ENCODE measurements at places on chromosomes 7 and 10. TPM values are rescaled to one million over a fixed set of nuclear protein-coding genes. Genes with fewer than 3 reads are reported as not detected.

Gene SMKR1
- 2.7 TPM for total RNA-seq

Gene HYCC1
- 23.9 TPM for total RNA-seq

Gene ZNF727
- total RNA-seq = 0.84 TPM

Gene ARHGEF5
- 14.8 TPM for total RNA-seq

Gene ABHD11
- 17.8 TPM for total RNA-seq

Gene AGBL3
- 2.2 TPM for total RNA-seq

Gene FBXL13
- 0.83 TPM for total RNA-seq

Gene FFAR4
- not detected for total RNA-seq

Gene EIF5AL1
- total RNA-seq = 0.18 TPM

Gene SFTPA1
- total RNA-seq = not detected

Gene GIMAP5
- total RNA-seq = 47.6 TPM

Gene CPA5
- 0.56 TPM for total RNA-seq

Gene SORBS1
- 1.0 TPM for total RNA-seq
